Activated T-helper 1 cell treated with anti-CD3 and anti-CD28 coated beads, Interleukin-12 subunit alpha, Interleukin-12 subunit beta, Interleukin-2, Interleukin-4 antibody, amounts not matched to agents 30 ng/mL and 10 ng/mL and 1 ng/mL, durations not matched to agents 14 hours and 24 hours and 36 hours (primary cell): ENCODE measurements at places on chromosomes 2 and 18. TPM values are rescaled to one million over a fixed set of nuclear protein-coding genes. Genes with fewer than 3 reads are reported as not detected.

RAMP1 gene
- total RNA-seq = 19.4 and 21.1 TPM in 2 replicates

MARCHF4 gene
- total RNA-seq = not detected in 2 replicates

NEURL3 gene
- total RNA-seq = 0.54 and 0.75 TPM in 2 replicates

CACNB4 gene
- 0.39 and 0.83 TPM in 2 replicates for total RNA-seq

LBX2 gene
- total RNA-seq = 0.54 and 1.1 TPM in 2 replicates

EML6 gene
- 0.37 and 0.44 TPM in 2 replicates for total RNA-seq

DNA sequence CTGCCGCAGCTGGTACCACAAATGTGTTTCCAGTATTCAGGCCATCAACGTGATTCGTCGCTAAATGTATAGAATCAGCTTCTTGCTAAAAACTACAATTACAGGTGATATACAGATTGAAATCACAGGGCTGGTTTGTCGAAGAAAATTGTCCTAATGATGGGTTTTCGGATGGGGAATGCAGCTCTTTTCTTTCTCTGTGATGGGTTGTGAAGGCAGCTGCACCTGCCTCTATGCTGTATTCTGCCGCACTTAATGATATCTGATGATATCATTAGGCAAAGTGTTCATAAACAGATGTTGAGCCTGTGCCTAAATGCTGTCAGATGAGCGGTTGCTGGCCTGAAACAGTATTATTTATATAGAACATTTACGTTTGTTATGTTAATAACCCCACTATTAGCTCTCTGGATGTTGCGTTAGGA is 218.1 kb downstream of the ARHGAP15 start:
- peaks cover 5% of the 10 kb centered on the region for H3K36me3 ChIP-seq
- no peak overlapping the region for H3K27ac ChIP-seq
- H3K27me3 ChIP-seq = no peaks in the 10 kb centered on the region
- DNase-seq = no peak

DNA sequence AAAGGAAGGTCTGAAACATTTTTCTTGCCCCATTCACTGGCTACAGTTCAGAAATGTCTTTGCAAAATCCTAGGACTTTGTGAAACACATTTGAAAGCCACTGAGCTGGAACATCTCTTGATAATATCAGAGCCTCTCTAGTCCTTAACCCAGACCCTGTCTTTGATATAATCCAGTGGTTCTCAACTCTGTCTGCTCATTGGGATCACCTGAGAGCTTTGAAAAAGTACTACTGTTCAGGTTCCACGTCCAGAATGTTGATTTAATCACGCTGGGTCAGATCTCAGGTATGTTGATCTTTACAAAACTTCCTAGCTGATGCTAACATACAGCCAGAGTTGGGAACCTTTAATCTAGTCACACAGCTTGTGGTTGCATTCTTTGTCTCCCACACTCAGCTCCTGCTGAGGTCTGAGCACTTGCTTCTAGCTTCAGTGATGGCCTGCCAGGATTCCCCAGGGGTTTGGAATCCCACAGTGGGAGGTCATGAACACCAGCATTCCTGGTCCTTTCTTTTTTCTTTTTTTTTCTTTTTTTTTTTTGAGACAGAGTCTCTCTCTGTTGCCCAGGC is 262.7 kb downstream of the SETBP1 start:
- no peak overlapping the region for H3K4me3 ChIP-seq
- peaks cover 6% of the 10 kb centered on the region for H3K27me3 ChIP-seq
- DNase-seq = no peak
- no peak overlapping the region for H3K27ac ChIP-seq
- no peaks in the 10 kb centered on the region for H3K36me3 ChIP-seq

- H3K27me3 ChIP-seq = peaks cover 5% of the 10 kb centered on the region
- no peaks in the 10 kb centered on the region for H3K36me3 ChIP-seq
- no peak overlapping the region for H3K27ac ChIP-seq
- no peak for DNase-seq
Observed at GRCh38 chr2:128376241-128377041, 57.8 kb upstream of the HS6ST1 start.

DNA sequence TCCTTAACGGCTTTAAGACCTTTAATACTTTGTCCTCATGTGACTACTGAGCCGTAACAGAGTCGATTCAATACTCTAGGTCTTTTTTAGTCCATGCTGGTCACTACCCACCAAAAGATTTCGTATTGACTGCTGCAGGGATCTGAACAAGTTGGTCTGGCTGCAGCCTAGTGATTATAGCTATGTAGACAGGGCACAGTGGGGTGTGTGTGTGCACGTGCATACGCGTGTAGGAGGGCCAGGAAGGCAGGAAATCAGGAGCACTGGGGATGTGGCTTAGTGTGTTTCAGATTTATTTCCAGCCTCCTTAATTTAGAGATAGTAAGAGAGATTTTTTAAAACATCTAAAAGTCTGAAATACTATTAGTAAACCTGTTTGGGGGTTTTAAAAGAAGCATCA is 161.4 kb downstream of the MYO3B start:
- no peak overlapping the region for H3K4me3 ChIP-seq
- peaks cover 18% of the 10 kb centered on the region for H3K4me1 ChIP-seq
- no peak for DNase-seq
- no peak overlapping the region for H3K27ac ChIP-seq

DNA sequence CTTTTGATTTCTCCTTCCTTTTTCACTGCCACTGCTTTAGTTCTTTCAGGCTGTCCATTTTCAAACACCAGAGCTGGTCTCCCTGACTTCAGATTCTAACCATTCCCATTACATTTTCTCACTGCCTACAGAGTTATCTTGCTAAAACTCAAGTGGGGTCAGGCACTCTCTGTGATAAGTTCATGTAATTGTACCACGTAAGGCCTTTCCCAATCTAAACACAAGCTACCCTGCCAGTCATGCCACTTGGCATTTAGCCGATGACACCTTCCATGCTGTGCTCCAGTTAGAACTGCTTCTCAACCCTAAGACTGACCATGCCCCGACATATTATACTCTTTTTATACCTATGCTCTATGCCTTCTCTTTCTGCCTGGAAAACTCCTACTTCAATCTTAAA is 592.4 kb downstream of the DPP10 start:
- H3K4me3 ChIP-seq = no peak overlapping the region
- H3K27ac ChIP-seq = no peak overlapping the region
- H3K36me3 ChIP-seq = no peaks in the 10 kb centered on the region
- DNase-seq = no peak
- H3K4me1 ChIP-seq = no peaks in the 10 kb centered on the region
- H3K27me3 ChIP-seq = no peaks in the 10 kb centered on the region

GRCh38 chr2:45406621-45407020 is 204.4 kb downstream of the SRBD1 start:
- no peak for DNase-seq
- H3K27me3 ChIP-seq = no peaks in the 10 kb centered on the region
- peaks cover 10% of the 10 kb centered on the region for H3K36me3 ChIP-seq

GRCh38 chr2:224417361-224417729 is 15.4 kb upstream of the FAM124B start:
- DNase-seq = no peak
- peaks cover 7% of the 10 kb centered on the region for H3K27me3 ChIP-seq
- H3K4me1 ChIP-seq = no peaks in the 10 kb centered on the region

DNA sequence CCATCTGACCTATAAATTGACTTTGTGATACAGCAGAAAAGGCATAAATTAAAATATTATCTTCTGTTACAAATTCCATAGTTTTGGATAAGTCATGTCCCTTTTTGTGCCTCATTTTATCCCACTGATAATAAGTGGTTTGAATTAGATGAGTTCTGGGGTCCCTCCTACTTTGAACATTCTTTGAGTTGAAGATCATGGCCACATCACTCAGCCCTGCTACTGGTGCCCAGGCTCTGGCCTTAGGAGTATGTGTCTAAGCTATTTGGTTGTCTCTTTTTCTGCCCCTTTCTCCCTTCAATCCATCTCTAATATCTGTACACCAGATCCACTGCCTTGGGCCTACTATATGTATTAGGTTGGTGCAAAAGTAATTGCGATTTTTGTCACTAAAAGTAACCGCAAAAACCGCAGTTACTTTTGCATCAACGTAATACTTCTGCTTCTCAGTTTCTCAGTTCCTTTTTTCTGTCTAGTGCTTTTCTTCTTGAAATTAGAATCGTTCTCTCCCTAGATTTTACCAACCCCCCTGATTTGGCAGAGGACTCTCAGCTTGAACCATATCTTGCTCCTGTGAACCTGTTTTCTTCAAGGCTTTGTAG is 362.5 kb upstream of the TNP1 start:
- peaks cover 9% of the 10 kb centered on the region for H3K36me3 ChIP-seq
- DNase-seq = peak; percentile 5
- H3K4me3 ChIP-seq = peak overlapping the region; percentile 1
- peak overlapping the region; percentile 46 for H3K27ac ChIP-seq
- peaks cover 10% of the 10 kb centered on the region for H3K27me3 ChIP-seq

- H3K4me3 ChIP-seq = no peak overlapping the region
- no peak for DNase-seq
- H3K27me3 ChIP-seq = no peaks in the 10 kb centered on the region
- H3K36me3 ChIP-seq = no peaks in the 10 kb centered on the region
- no peaks in the 10 kb centered on the region for H3K4me1 ChIP-seq
- H3K27ac ChIP-seq = no peak overlapping the region
Observed at GRCh38 chr2:154324601-154325000, 373.9 kb upstream of the KCNJ3 start.

DNA sequence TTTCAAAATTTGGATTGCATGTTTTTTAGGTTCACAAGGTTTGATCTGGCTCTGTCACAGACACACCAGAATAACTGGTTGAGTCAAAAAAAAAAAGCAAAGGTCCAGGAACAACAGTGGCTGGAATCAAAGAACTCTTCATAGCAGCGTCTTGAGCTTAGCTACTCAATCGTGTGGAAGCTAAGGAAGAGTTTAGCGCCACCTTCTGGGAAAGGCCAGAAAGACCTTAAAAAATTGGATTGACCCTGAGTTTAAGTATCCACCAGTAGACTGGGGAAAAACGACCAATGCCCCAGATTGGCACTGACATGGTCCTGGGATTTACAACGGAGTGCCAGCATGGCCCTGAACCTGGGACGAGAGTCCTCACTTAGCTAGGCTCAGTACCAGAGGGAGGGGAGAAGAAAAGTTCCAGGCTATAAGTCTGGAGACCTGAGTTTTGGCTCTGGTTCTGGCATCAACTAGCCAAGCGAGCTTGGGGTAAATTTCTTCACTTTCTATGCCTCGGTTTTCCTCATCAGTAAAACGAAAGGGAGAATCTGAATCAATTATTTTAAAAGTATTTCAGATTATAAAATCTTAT is 71.1 kb upstream of the TFCP2L1 start:
- DNase-seq = no peak
- H3K27ac ChIP-seq = no peak overlapping the region
- H3K36me3 ChIP-seq = peaks cover 21% of the 10 kb centered on the region
- no peaks in the 10 kb centered on the region for H3K27me3 ChIP-seq
- H3K4me1 ChIP-seq = no peaks in the 10 kb centered on the region

DNA sequence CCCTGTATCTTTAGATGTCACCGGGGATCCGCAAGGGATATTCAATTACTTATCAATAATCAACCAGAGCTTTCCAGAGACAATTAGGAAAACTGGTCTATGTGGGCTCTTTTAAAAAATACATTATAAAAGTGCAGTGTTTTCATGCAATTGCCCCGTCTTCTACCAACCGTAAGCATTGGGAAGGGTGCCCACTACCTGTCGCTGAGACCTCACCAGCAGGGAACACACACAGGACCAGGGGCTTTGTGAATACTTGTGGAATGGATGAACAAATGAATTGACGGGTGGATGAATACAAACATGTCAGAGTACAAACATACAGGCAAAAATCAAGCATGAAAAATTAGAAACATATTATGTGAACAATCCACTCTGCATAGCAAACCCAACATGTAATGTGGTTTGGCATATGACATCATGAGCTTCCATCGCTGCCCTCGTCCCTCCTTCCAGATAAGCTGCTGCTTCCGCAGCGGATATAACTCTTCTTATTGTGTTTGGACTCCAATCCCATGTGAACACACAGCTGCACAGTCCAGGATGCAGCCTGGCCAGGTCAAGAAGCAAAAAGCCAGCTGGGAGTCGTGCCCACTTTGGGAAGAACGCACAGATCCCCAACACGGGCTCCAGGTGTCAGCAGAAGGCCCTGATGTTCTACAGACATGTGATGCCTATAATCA is 5.3 kb downstream of the FHL2 start:
- no peak for DNase-seq
- H3K27me3 ChIP-seq = peaks cover 21% of the 10 kb centered on the region
- H3K4me1 ChIP-seq = peaks cover 4% of the 10 kb centered on the region
- no peak overlapping the region for H3K27ac ChIP-seq
- no peaks in the 10 kb centered on the region for H3K36me3 ChIP-seq
- H3K4me3 ChIP-seq = no peak overlapping the region

- DNase-seq = peak; percentile 63
- H3K36me3 ChIP-seq = peaks cover 12% of the 10 kb centered on the region
- H3K4me3 ChIP-seq = peak overlapping the region; percentile 32
- H3K27me3 ChIP-seq = no peaks in the 10 kb centered on the region
- H3K27ac ChIP-seq = peak overlapping the region; percentile 30
- peaks cover 75% of the 10 kb centered on the region for H3K4me1 ChIP-seq
Observed at GRCh38 chr2:101823347-101823791, 125.9 kb downstream of the MAP4K4 start.

GRCh38 chr2:239908308-239908707 is 116.8 kb downstream of the NDUFA10 start:
- H3K36me3 ChIP-seq = no peaks in the 10 kb centered on the region
- H3K27ac ChIP-seq = no peak overlapping the region
- no peaks in the 10 kb centered on the region for H3K27me3 ChIP-seq
- DNase-seq = no peak

DNA sequence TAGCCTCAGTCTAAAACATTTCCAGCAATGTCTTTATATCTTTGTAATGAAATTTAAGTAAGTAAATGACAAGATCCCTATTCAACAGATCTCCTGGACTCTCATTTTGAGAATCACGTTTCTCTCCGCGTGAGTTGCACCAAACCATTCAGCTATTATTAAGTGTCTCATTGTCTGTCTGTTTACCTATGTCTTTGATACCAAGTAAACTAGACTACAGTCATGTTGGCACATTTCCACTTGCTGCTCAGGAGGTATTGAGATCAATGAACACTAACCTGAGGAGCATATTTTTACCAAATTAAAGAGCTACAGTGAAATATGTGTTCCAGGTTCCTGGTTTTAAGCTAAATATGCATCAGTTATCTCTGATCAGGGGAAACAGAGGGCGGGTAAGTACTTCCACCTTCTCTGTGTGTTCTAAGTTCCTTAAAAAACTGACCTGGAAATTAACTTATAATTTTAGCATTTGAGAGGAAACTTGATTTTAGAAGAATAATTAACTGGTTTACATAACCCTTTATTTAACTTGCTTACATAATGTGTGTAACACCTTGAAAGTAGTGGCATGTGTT is 125.8 kb downstream of the OSBPL6 start:
- no peak overlapping the region for H3K4me3 ChIP-seq
- H3K4me1 ChIP-seq = no peaks in the 10 kb centered on the region
- H3K27ac ChIP-seq = no peak overlapping the region
- H3K27me3 ChIP-seq = peaks cover 41% of the 10 kb centered on the region
- no peaks in the 10 kb centered on the region for H3K36me3 ChIP-seq

GRCh38 chr2:61015976-61016375 is 1.5 kb upstream of the PEX13 start:
- no peak overlapping the region for H3K27ac ChIP-seq
- H3K4me1 ChIP-seq = peaks cover 37% of the 10 kb centered on the region
- H3K4me3 ChIP-seq = peak overlapping the region; percentile 97
- DNase-seq = no peak
- H3K27me3 ChIP-seq = no peaks in the 10 kb centered on the region
